Stimulated activated CD8-positive, alpha-beta memory T cell treated with anti-CD3 and anti-CD28 coated beads, Interleukin-7, amount 100 ng/mL, for 1 hour (primary cell): ENCODE measurements at places on chromosomes 5 and 9.

DNA sequence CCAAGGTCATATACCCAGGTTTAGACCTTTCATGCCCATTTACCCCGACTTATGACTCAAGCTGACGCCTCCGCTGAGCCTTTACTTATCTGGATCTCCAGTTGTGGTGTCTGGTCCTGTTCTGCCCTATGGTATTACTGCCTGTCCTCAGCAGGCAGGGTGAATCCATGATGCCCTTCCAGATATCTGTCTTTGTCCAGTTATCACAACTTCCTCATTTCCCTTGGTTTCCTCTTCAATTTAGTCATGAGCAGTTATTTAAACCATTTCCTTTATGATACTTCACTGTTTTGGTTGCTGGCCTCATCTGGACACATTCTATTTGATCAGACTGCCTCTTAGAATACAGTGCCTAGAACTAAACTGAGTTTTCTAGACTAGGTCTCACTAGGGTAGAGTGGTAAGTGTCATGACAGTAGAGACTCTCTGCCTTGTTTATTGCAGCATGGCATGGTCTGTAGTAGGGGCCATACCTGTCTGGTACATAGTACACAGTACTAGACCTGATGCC, 93.3 kb downstream of the MELK start:
- no peak for DNase-seq

DNA sequence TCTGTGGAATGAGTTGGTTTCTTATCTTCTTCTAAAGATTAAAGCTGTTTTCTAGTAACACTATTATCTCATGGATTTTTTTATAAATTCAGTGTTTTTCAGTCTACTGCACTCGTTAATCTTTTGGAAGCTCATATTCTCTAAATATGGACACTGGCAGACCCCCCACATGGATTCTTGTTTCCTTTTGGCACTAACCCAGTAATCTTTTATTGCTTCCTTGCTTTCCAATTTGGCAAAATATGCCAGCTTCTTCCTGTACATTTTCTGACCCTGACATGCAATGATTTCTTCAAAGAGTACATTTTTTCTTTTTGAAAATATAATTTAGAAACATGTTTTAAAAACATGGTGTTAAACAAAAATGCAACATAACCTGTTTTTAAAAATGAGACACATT, 474.2 kb upstream of the FTMT start:
- no peak for DNase-seq

DNA sequence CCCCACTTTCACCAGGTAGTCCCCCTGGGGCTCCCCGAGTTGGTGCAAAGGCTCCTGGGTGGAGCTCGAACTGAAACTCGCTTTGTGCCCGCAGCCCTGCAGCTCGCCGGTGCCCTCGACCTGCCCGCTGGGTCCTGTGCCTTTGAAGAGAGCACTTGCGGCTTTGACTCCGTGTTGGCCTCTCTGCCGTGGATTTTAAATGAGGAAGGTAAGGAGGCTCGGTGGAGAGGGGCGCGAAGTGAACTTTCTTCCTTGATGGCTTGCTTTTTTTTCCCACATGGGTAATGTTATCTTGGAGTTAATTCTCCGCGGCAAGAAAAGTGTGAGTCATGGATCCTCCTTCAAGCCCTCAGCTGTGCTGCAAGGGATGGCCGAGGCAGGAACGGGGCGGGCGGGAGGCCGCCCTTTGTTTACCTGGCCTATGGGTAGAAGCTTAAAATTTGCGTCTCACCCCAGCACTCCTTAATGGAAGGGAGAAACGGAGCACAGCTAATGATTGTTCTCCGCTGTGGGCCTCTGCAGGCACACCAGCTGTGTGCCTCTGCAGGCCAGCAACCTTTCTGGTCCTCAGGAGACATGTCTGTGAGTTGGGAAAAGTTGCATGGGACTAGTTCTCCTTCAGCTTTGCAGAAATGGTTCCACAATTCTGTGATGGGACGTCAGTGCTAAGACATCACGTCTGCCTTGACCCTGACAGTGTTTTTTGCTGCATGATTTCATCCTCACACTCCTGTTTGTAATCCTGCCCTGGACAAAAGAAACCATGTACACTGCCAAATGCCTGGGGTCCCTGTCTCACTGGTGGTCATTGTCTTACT, 1.1 kb downstream of the MAMDC2 start:
- no peak for DNase-seq

GRCh38 chr9:83119873-83120272, 56.9 kb upstream of the RASEF start:
- no peak for DNase-seq

- DNase-seq, result no peak
Observed at GRCh38 chr9:121618504-121618903, 32.9 kb upstream of the DAB2IP start.

- no peak for DNase-seq
Observed at GRCh38 chr5:160369990-160370712, at the start of gene C1QTNF2. TSS of gene C1QTNF2 (minus strand) at chr5:160370626. CDS start at chr5:160355011, 15,615 bp downstream.

DNA sequence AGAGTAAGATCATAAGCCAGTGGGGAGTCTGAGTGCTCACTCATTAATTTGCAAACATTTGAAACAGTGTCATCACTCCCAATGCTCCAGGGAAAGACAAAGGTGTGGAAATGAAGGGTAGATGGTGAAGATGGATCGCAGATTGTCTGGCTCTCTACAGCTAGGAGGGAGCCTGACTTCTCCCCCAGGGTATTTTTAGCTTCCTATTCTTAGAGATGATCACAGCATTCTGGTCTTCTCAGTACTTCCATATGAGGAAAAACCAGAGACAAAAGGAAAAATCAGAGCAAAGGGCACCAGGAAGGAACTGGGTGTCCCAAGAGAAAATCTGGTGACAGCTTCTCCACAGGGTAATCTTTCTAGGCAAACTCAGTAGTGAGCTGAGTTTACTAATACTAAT, 401.9 kb upstream of the GRIA1 start:
- no peak for DNase-seq

DNA sequence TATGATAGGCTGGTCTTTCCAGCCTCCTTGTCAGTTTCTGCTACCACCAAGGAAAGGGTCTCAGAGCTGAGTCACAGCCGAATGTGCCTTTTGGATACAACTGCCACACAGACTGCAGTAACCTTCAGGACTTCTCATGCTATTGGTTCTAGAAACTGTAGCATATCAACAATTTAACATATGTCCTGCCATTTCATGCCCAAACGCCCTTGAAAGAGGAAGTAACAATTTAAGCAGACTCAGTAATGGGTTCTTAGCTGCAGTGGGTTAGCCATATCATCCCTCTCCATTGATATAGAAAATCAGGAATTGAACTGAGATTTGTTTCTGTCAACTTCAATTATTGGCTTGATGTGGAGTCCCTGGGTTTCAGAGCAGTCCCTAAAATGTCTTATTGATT, 4.1 kb upstream of the CLK4 start:
- no peak for DNase-seq

- peak; percentile 28 for DNase-seq
Observed at GRCh38 chr5:172833686-172834414, at the start of gene ERGIC1. TSS of gene ERGIC1 (plus strand) at chr5:172834251. CDS start at chr5:172834414, 163 bp downstream.

- DNase-seq, result no peak
Observed at GRCh38 chr9:126483468-126484073, 130.2 kb upstream of the LMX1B start.

DNA sequence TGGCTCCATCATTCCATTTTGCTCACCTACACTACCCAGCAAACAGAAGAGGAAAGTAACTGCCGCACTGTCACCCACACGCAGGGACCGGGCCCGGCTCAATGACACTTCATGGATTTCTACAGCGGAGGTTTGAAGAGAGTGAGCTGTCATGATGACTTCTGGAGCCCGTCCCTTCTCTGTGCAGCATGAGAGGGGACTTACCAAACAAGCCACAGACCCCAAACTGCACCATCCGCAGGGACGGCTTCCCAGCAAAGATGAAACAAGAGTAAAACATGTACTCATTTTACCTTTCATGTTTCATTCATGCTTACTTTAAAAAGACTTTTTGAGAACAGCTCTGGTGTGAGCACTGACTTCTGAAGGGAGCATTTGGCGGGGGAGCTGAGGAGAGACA, 99.5 kb downstream of the TLE1 start:
- no peak for DNase-seq

- no peak for DNase-seq
Observed at GRCh38 chr5:65391591-65391990, 90.1 kb downstream of the ADAMTS6 start.

DNA sequence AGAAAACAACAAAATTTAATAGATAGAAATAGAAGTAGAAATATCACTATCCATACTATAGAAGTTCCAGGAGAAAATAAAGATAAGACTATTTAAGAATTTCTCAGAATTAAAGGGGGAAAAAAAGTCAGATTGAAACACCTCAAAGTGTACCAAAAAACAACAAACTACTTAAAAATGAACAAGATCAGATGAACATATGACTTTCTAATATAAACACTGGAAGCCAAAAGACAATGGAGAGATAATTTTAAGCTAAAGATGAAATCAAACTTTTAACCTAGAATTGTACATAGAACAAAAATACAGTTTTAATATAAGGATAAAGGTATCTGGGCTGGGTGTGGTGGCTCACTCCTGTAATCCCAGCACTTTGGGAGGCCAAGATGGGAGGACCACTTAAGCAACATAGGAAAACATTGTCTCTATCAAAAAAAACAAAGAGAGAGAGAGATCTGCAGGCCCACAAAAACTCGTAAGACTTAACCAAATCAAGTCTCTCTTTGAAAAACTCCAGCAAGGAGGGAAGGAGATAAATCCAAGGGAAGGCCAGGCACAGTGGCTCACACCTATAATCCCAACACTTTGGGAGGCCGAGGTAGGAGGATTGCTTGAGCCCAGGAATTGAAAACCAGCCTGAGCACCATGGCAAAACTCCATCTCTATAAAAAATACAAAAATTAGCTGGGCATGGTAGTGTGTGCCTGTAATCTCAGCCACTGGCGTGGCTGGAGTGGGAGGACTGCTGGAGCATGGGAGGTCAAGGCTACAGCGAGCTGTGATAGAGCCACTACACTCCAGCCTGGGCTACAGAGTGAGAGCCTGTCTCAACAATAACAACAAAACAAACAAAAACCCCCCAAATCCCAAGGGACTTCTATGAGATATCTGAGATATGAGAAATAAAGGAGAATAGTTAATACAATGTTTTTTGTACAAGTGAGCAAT, 32.4 kb downstream of the ABHD17B start:
- no peak for DNase-seq

DNA sequence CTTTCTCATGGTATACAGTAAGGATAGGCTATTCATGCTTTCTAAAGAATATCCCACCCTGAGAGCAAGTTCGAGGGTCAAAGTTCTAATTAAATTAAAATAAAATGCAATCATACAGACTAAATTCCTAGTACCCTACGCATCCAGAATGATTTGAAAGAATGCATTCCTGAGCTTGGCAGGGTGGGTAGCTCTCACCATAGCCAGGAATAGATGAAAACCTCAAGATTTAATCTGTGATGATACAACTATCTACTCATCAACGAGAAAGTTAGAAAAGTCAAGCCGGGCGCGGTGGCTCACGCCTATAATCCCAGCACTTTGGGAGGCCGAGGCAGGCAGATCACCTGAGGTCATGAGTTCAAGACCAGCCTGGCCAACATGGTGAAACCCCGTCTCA, 32.3 kb downstream of the SERINC5 start:
- no peak for DNase-seq

DNA sequence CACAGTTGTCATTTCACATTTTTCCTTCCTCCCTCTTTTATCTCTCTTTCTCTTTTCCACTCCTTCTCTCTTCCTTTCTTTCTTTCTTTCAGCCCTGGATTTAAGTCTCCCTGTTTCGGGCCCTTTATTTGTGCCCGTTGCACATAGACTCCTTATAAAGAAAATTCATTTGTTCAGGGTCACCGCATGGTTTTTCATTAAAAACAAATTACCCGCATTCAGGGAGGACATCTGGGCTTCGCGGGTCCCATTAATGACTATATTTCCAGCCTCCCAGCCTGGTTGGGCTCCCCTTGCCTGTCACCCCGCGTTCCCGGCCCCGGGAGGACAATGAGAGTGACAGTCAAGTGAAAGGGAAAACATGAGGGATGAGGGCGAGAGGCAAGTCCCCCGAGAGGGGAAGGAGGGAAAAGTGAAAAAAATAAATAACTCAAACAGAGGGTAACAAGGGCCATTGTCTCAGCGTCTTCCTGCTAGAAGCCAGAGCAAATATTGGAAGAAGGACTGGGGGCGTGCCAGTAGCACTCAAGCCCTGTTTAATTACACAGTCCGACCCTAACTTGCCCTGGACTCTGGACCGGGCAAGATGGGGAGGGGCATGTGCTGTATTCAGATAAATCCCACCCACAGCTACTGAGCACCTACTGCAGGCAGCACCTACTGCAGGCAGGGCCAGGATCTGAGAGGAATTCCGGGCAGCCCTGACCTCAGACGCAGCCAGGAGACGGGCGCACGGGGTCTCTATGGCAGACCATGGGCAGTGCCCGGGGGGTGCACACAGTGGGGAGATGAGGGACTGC, 166.2 kb downstream of the PAX5 start:
- DNase-seq, result no peak

DNA sequence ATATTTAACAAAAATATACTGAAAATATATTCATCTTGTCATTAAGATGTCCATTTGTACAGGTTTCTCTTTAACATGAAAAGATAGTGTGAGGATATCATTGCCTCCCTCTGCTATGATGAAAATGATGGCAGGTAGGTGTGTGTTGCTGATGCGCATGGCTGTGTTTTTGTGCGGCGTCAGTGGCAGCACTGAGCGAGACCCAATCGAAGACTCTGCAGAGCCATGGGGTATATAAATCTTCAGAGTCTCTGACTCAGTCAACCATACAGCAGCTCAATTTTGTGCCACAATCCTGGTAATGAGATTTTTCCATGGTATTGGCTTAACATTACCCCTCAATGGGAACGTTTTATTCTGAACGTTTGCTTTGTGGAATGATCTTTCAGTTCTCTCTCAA, 153.5 kb upstream of the IQGAP2 start:
- DNase-seq, result no peak

DNA sequence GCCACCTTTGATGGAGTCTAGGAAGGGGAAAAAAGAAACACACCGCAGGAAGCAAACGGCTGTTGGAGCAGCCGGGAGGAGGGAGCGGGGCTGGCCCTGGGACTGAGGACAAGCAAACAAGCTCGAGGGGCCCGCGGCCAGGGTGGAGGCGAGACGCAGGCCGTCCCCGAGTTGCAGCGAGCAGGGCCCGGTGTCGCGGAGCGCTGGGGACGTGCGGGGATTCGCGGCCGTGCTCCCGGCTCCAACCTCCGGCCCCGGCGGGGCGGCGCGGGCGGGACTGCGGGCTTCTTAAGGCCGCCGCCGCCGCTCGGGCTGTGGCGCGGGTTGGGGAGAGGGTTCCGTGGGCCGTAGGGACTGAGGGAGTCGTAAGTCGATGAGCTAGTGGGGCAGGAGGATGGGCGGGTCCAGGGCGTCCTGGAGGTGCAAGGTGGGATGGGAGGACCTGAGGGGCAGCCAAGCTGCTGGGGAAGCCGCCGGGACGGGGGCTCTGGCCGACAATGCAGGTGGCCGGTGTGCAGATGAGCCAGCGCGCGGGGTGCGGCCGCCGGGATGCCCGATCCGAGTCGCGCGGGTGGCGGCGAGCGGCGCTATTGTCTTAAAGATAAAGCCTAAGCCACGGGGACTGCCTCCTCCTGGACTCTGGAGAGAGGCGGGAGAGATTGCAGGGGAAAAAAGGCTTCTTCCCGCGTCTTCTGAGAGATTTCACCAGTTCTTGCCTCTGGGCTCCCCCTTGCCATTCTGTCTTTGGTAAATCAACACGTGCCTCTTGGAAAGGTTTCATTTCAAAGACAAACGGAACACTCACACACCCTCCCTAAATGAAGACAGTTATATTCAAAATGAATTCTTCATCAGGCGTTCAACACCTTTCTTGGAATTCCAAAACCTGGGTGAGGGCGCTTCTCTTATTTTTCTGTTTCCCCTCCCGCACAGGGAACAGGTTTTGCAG, 1.6 kb upstream of the HAPLN1 start:
- DNase-seq, result no peak

GRCh38 chr9:127424676-127424999, 456 bp downstream of the ZNF79 start:
- DNase-seq, result no peak

- no peak for DNase-seq
Observed at GRCh38 chr9:34984049-34984448, 5.5 kb upstream of the DNAJB5 start.
